Aorta (tissue), 5 donors: ENCODE measurements at places on chromosomes 7 and 10. TPM values are rescaled to one million over a fixed set of nuclear protein-coding genes. Genes with fewer than 3 reads are reported as not detected.
A peak's percentile ranks its signal among the peaks of the same experiment; 100 is the strongest.

- DNase-seq, result no peak
- no peak overlapping the region for H3K27ac ChIP-seq
- H3K4me3 ChIP-seq, result no peak overlapping the region
Observed at GRCh38 chr10:6119423-6119822, 30.6 kb downstream of the RBM17 start.

- no peaks in the 10 kb centered on the region for H3K4me1 ChIP-seq
- H3K27ac ChIP-seq, result no peak overlapping the region
- DNase-seq, result no peak
- H3K4me3 ChIP-seq, result no peak overlapping the region
- H3K27me3 ChIP-seq, result no peaks in the 10 kb centered on the region
Observed at GRCh38 chr10:11468126-11468742, 143.2 kb downstream of the USP6NL start.

DNA sequence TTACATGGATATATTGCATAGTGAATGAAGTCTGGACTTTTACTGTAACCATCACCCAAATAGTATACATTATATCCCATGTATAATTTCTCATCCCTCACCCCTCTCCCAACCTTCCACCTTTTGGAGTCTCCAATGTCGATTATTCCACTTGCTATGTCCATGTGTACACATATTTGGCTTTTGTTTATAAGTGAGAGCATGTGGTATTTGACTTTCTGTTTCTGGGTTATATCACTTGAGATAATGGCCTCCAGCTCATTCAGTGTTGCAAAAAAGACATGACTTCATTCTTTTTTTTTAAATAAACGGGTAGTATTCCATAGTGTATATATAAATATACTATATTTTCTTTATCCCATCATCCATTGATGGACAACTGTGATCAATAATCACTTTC lies 288.6 kb upstream of the BMPER start:
- H3K36me3 ChIP-seq, result no peaks in the 10 kb centered on the region

- H3K4me3 ChIP-seq, result no peak overlapping the region
- H3K4me1 ChIP-seq, result no peaks in the 10 kb centered on the region
- no peaks in the 10 kb centered on the region for H3K36me3 ChIP-seq
- H3K27ac ChIP-seq, result no peak overlapping the region
- DNase-seq, result no peak
Observed at GRCh38 chr7:82595176-82595575, 151.6 kb upstream of the CACNA2D1 start.

GRCh38 chr7:9657257-9657656 lies 1223.8 kb downstream of the NXPH1 start:
- no peak overlapping the region for H3K27ac ChIP-seq
- H3K4me1 ChIP-seq, result no peaks in the 10 kb centered on the region
- DNase-seq, result no peak
- no peaks in the 10 kb centered on the region for H3K27me3 ChIP-seq
- H3K36me3 ChIP-seq, result no peaks in the 10 kb centered on the region

DNA sequence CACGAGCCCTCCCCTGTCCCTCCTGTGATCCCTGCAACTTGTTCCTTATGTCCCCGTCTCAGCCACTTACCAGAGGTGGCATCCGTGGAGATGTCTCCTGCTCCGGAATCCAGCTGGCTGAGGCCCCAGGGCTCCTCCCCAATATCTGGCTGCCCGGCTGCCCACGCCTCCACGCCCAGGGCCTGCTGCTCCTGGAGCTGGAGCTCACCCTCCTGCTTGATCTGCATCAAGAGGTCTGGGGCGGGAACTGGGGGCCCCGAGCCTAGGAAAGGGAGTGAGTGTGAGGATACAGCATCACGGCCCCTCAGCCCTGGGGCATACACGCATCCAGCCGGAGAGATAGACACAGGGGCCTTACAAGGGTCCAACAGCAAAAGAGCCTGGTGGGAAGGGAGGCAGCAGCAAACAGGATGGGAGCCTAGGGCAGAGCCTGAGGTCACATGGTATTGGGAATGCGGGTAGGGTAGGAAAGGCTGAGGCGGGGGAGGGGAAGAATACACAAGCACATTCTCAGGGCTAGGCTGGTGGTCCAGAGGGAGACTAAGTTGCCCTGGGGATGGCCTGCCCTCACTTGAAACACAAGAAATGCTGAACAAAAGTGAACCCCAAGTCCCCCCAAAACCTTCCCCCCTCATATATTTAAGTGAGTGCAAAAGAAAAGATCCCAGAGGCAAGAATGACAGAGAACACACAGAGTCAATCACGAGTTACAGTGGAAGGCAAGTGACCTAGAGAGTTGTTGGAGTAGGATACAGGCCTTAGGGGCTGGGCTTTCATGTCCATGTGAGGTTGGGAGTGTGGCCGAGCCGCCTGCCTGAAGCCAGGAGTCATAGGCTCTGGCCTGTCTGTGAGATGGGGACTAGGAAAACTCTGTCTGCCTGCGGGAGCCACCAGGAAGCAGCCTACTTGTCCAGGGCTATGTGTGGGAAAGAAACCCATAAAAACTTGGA lies 16.9 kb upstream of the ZNF777 start:
- no peak for DNase-seq
- no peaks in the 10 kb centered on the region for H3K4me1 ChIP-seq
- no peaks in the 10 kb centered on the region for H3K27me3 ChIP-seq
- H3K27ac ChIP-seq, result no peak overlapping the region

PFKP gene
- total RNA-seq, result 167 TPM

ITPRID1 gene
- not detected for total RNA-seq

- H3K27me3 ChIP-seq, result no peaks in the 10 kb centered on the region
- H3K27ac ChIP-seq, result peak overlapping the region; percentile 45
- peak overlapping the region; percentile 83 for H3K4me3 ChIP-seq
- H3K4me1 ChIP-seq, result peaks cover 3% of the 10 kb centered on the region
Observed at GRCh38 chr7:50068850-50069551, 24.0 kb downstream of the ZPBP start.

THSD7A gene
- total RNA-seq, result 20.0 TPM

DNA sequence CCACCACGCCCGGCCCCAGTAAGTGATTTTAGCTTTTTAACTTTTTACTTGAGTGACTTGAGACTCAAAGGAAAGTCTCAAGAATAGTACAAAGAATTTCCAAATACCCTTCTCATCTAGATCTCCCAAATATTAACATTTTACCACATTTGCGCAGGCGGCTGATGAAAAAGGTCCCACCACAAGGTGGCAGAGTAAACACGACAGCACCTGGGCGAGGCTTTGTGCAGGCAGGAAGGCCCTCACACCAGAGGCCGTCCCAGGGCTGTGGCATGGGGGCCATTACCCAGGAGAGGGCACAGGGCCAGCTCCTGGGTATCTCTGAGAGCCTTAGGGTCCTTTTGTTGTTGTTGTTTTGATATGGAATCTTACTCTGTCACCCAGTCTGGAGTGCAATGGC lies 50.0 kb upstream of the WIPI2 start:
- no peak overlapping the region for H3K27ac ChIP-seq
- H3K27me3 ChIP-seq, result no peaks in the 10 kb centered on the region
- H3K4me3 ChIP-seq, result no peak overlapping the region

DNA sequence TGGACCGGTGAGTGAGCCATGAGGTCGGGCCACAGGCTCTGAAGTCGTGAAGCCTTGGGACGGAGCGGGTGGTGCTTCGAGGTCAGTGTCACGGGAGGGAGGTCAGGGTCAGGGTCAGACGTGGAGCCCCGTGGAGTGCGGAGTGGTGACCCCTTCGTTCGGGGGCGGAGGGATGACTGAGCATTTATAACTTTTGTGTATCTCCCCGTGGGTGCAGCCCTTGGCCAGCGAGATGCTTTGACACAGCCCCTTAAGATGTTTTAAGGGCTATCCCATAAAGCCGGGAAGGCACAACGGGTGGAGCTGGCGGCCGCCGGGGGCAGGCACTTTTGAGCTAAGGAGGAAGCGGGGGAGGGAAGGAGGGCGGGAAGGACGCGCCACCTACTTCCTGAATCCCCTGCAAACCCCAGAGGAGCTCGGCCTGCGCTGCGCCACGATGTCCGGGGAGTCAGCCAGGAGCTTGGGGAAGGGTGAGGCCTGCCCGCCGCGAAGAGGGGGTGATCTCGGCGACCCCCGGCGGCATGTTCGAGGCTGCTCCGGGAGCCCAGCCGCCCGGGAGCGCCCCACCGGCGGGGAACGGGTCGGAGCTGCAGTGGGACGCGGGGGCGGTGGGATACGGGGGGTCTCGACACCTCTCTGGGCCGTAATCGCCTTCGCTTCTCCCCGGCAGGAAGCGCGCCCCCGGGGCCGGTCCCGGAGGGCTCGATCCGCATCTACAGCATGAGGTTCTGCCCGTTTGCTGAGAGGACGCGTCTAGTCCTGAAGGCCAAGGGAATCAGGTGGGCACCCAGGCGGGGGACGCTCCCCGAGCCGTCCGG lies at the start of gene GSTO1:
TSS of gene GSTO1 (plus strand) at position 400 of the 818 bp plus-strand sequence. CDS start at position 437, 37 bp downstream.
- H3K27me3 ChIP-seq, result no peaks in the 10 kb centered on the region
- H3K36me3 ChIP-seq, result no peaks in the 10 kb centered on the region
- H3K27ac ChIP-seq, result peak within 1 kb of the TSS; percentile 47
- peak within 1 kb of the TSS; percentile 86 for H3K4me3 ChIP-seq
- peaks cover 4% of the 10 kb centered on the region for H3K4me1 ChIP-seq

FAM185A gene
- total RNA-seq, result 12.6 TPM

AKR1B15 gene
- not detected for total RNA-seq

- H3K4me1 ChIP-seq, result no peaks in the 10 kb centered on the region
- H3K36me3 ChIP-seq, result no peaks in the 10 kb centered on the region
- DNase-seq, result no peak
- H3K4me3 ChIP-seq, result no peak overlapping the region
Observed at GRCh38 chr7:157410831-157411556, 74.2 kb downstream of the DNAJB6 start.

GRCh38 chr7:1490837-1491236 lies 13.4 kb downstream of the INTS1 start:
- DNase-seq, result no peak
- no peak overlapping the region for H3K4me3 ChIP-seq
- no peaks in the 10 kb centered on the region for H3K36me3 ChIP-seq
- H3K27me3 ChIP-seq, result no peaks in the 10 kb centered on the region

PRKAR2B gene
- total RNA-seq, result 4.8 TPM

DNA sequence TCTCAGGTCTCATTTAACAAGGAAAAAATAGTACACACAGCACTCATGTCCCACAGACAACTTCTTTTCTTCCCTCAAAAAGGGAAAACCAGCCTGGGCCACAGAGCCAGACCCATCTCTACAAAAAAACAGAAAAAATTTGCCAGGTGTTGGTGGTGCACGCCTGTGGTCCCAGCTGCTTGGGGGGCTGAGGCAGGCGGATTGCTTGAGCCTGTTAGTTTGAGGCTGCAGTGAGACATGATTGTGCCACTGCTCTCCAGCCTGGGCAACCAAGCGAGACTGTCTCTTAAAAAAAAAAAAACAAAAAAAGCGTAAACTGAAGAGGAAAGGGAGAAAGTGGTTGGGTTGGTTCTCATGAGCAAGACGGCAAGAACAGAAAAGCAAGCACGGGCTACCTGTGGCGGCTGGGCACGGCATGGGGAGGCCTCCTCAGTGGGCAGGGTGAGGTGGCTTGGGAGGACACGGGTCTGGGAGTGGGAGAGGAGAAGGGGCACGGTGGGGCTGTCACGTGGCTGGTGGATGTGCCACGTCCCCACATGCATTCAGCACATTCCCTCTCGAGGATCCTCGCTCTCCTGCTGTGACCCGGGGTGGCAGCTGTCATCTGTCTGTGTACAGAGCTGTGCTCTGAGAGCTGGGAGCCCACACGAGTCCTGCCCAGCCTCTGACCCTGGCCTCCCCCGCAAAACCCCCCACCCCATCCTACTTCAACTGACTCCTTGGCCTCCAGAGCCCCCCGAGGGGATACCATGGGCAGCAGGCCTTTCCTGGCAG lies 219.7 kb downstream of the MLLT10 start:
- no peaks in the 10 kb centered on the region for H3K4me1 ChIP-seq
- DNase-seq, result no peak
- H3K27me3 ChIP-seq, result no peaks in the 10 kb centered on the region
- no peaks in the 10 kb centered on the region for H3K36me3 ChIP-seq
- no peak overlapping the region for H3K4me3 ChIP-seq
- H3K27ac ChIP-seq, result no peak overlapping the region

DNA sequence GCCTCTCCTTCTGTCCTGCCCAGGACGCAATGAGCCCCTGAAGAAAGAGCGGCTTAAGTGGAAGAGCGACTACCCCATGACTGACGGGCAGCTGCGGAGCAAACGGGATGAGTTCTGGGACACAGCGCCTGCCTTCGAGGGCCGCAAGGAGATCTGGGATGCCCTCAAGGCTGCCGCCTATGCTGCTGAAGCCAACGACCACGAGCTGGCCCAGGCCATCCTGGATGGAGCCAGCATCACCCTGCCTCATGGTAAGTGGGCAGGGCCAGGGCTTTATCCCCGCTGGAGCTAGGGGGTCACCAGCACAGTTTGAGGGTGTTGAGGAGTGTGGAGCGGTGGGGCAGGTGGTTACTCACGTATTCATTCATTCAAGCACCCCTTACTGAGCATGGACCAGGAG lies 4.7 kb upstream of the ANKRD2 start:
- peaks cover 3% of the 10 kb centered on the region for H3K4me1 ChIP-seq
- H3K36me3 ChIP-seq, result peaks cover 2% of the 10 kb centered on the region
- H3K4me3 ChIP-seq, result no peak overlapping the region
- DNase-seq, result peak; percentile 46
- no peaks in the 10 kb centered on the region for H3K27me3 ChIP-seq

DNA sequence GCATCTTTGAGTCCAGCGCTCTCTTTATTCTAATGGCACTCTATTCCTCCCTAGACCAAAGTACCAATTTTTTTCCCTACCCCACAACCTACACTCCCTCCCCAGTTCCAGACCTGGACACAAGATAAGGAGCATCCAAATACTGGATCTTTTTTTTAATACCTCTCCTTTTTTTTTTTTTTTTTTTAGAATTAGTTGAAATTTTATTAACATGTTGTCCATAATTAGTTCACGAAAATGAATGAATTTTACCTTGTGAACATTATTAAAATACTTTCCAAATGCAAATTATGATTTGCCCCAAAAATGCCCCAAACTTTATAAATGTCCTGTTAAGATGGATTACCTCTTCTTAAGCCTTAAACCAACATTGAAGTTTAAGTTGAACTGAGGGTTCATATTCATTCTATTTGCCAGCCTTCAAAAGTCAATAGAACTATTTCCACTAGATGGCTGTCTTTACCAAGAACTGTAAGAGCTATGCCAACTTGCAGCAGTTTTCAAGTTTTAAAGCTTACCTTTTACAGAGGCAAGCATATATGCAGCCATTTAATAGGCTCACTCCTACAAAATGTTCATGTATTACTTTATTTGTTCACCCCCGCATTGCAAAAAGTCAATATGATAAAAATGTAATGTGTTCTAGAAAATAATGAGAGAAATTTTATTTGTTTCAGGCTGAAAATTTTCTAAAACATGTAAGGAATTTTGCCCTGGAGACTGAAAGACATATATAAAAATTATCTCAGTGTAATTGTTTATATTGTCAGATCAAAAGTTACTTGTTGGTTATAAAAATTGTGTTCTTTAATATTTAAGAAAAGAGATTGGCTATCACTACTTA lies 39.7 kb upstream of the TNKS2 start:
- no peak for DNase-seq
- H3K36me3 ChIP-seq, result no peaks in the 10 kb centered on the region
- no peaks in the 10 kb centered on the region for H3K27me3 ChIP-seq
- no peak overlapping the region for H3K27ac ChIP-seq
- no peak overlapping the region for H3K4me3 ChIP-seq

ODAD2 gene
- total RNA-seq, result 0.71 TPM

DNA sequence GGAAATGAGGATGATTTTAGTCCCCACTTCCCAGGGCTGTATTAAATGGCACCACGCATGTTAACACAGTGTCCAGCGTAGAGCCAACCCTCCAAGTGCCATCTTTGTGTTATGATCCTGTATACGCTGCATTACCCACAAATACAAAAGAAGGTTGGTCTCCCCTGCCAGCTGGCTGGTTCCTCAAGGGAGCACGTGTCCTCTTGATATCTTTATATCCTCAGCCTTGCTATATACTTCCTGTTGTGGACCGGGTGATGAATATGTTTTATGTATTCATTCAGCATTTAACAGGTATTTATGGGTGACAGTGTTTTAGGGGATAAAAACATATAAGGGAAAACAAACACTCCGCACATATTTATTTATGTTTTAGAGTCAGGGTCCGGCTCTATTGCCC lies 23.2 kb upstream of the PRRT4 start:
- no peak for DNase-seq
- no peaks in the 10 kb centered on the region for H3K4me1 ChIP-seq
- no peak overlapping the region for H3K4me3 ChIP-seq
- no peak overlapping the region for H3K27ac ChIP-seq
